HFFc6 (cell line): ENCODE measurements at places on chromosomes 2 and 18.

DNA sequence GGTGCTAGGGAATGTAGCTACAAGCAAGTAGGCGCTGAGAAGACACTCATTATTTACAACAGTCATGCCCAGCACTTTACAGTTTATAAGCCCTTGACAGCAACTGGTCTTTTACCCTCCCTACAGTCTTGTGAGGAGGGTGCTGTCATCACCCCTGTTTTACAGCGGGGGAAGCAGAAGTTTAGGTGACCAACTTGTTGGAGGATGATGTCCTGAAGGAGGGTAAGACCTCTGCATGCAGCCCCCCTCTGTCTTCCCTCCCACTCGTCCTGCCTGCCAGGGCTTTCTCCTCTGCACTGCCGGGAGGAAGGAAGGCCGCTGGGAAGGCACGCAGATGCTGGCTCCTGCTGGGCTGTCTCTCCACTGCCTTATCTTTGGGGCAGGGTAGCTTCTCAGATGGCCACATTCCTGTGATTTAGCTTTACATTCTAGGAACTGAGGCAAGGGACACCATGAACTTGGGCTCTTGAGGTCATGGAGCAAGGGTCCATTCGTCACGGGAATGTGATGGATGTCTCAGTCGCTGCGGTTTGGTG is 972 bp downstream of the IL1R1 start:
- no peak for DNase-seq

GRCh38 chr2:50895041-50895440 is 136.9 kb downstream of the NRXN1 start:
- DNase-seq, result no peak

DNA sequence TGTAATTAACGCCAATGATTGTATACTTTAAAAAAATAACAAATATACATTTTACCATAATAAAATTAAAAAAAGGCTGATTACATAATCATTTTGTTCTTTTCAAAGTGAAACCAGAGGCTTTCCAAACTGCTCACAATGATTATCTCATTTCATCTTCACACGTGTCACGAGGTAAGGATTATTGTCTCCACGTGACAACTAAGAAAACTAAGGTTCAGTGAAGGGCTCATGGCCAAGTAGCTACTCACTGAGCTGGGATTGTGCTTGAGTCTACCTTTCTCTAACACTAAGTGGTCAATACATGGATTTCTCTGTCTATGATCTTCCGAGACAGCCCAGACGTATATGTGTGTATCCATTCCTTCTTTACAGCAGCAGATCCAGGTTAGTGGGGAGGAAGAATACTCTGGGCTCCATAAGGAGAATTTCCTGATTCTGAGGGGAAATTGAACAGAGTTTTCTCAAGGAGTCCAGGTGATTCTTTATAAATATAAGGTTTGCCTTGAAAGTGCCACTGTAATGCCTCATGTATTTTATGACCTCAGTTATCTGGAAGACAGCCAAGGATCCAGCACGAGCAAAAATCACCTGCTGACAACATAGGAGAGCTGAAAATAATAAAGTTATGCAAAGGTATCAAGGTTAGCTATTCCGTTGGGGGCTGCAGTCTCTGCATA is 25.6 kb upstream of the ACSL3 start:
- no peak for DNase-seq

GRCh38 chr2:74886251-74886650 is 52.3 kb downstream of the HK2 start:
- DNase-seq, result no peak
